ENCODE measurements at places on chromosomes 2 and 18.

GRCh38 chr2:44802777-44803424 lies 138.6 kb upstream of the SIX3 start:
- no peak for DNase-seq

- DNase-seq, result no peak
These were observed 512.2 kb upstream of the VRK2 start for GRCh38 chr2:57534358-57534757.

GRCh38 chr2:189111063-189111715 lies 68.4 kb downstream of the COL5A2 start:
- no peak for DNase-seq

DNA sequence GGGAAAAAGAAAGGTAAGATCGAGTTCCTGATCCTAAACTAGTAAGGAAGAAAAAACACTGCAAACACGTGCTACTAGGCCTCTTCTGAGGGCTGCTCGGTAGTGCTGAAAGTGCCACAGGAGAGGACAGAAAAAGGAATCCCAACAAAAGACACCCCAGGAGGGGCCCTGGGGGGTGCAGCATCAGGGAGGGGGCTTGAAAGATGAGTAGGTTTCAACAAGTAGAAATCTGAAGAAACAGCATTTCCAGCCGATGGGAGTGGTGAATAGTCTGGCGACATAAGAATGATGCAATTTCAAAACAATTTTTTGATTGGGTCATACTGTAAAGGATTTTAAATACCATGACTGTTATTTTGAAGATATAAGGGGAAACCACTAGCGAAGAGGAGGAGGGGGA lies 98.6 kb downstream of the NOL10 start:
- DNase-seq, result no peak
